ENCODE measurements at places on chromosomes 7 and 10. TPM values are rescaled to one million over a fixed set of nuclear protein-coding genes. Genes with fewer than 3 reads are reported as not detected.

- DNase-seq, result no peak
Measured at GRCh38 chr10:124150807-124151417, 57.5 kb upstream of the CHST15 start.

- no peak for DNase-seq
Measured at GRCh38 chr7:107450970-107451369, 18.9 kb upstream of the GPR22 start.

GRCh38 chr10:95545981-95546380 is 15.2 kb downstream of the SORBS1 start:
- DNase-seq, result no peak

Gene ACTL6B
- total RNA-seq, result not detected

DNA sequence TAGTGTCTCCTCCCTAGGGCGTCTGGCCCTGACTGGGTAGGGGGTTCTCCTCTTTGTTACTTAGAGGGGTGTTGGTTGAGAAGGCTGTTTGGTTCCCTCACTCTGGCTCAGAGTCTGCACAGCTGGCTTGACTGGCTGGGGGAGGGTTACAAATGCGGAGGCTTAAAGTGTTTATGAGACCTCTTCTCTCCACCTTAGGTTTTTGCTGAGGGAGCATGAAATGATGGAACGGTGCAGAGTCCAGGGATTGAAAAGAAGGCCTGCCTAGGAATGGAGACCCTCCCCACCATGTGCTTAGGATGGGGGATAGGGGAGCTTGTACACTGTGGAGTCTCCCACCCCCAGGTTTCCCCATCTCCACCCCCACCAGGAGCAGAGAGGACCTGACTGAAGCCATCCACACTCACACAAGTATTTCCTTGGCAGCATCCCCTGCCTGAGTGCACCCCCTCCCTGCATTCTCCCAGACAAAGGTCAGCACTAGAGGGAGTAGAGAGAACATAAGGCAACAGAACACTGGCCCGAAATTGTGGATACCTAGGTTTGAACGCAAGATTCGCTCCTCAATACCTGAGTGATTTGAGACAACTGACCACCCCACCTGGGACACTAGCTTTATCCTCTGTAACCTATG is 1.7 kb upstream of the LDB1 start:
- no peak for DNase-seq

DNA sequence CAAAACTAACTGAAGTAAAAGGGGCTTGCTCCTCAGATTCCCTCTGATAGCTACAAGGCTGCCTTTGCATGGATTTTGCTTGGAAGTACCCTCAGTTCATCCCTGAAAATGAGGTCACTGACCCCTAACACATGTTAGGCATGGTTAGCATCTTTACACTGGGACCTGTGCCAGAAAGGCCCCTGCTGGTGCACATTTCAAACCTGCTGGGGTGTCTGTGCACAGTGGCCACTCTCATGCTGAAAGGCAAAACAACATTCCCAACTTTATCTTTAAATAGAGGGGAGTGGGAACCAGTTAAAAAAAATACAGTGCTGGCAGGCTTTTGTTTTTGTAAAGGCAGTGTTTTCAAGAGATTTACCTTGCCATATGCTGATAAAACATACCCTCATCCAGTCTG is 99.1 kb downstream of the ANK3 start:
- DNase-seq, result no peak

DNA sequence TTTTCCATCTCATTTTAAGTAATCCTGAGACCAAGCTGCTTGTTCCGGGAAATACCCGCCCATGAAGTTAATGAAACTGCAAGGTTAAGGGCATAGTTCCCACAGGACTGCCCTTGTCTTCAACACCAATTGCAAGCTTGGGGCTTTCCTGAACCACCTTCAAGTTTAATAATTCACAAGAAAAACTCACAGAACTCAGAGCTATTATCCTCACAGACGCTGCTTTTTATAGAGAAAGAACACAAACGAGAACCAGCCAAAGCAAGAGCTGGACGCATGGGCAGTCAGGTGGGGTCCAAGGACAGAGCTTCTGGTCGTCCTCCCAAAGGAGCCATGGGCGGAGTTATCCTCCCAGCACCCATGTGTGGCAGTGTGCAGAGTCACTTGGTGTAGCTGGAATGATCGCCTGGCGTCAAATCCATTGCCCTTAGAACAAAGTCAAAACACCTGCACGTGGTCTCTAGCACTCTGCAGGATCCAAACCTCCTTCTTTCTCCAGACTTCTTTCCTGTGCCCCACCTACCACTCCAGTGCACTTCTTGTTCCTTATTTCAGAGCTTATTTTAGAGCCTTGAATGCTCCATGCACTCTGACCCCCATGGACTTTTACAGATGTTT is 56.7 kb downstream of the SNX10 start:
- no peak for DNase-seq

Gene LIPJ
- total RNA-seq, result 0.39 TPM

- DNase-seq, result no peak
Measured at GRCh38 chr7:96838481-96838880, 128.8 kb upstream of the SEM1 start.
